NCI-H1436 (cell line): ENCODE measurements at places on chromosomes 12 and 14.

- no peak for DNase-seq
These were observed 2.1 kb downstream of the NTF3 start for GRCh38 chr12:5433845-5434646.

DNA sequence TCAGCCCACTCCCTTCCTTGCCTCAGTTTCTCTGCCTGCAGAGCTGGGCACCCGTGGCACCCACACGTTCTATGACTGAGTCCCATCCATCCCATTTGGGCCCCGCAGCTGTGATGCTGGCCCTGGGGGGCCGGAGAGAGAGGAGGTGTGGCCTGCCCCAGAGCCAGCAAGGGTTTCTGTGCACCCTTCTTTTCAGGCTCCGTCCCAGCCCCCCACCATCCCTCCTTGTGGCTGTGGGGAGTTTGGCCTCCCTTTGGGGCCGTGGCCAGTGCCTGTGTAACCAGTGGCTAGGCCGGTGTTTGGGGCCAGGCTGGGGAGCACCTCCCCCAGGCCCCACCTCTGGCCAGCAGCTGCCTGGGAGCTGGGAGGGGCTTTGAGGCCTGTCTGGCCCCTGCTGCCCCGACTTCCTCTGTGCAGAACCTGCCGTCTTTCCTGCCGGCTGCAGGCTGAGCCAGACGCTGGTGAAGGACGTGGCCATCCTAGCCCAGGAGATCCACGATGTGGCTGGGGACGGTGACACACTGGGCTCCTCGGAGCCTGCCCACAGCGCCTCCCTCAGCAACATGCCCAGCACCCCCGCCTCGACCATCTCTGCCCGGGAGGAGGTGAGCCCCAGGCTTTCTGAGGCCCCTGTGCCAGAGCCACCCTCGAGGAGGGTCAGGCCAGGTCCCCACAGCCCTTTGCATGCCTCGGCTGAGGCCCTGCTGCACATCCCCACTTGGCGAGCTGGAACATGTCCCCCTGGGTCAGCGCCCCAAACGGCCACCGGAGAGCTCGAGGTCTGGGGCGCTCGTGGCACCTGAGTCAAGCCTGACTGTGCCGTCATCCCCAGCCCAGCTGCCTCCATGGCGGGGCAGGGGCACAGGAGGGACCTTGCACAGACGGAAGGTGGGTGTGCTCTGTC lies 27.7 kb downstream of the CEP170B start:
- no peak for DNase-seq

DNA sequence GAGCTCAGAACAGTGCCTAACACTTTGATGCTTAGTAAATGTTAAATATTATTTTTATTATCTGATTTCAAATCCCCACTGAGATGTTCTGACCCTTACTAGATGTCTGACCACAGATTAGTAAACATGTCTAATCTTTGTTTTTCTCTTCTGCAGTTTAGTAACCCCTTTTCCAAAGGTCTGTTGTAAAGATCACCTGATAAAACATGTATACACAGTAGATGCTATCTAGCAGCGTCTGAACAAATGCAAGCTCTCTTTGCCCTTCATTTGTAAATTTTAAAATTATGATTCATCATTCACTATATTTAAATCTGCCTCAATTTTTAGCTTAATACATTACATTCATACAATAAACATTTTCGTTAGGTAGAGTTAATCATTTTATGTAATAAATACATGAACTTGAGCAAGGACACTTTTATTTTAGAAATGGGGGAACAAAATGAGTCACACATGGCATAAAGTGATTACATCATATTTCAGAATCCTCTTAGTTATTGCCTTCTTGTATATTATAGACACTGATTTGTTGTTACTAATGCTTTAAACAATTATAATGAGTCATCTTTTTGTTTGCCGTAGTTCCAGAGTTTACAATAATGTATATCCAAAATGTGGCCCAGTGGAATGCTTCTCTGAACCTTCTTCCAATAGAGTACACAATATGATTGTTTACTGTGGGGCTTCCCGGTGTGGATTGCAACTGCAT lies 1.7 kb upstream of the OR4K5 start:
- DNase-seq: no peak

DNA sequence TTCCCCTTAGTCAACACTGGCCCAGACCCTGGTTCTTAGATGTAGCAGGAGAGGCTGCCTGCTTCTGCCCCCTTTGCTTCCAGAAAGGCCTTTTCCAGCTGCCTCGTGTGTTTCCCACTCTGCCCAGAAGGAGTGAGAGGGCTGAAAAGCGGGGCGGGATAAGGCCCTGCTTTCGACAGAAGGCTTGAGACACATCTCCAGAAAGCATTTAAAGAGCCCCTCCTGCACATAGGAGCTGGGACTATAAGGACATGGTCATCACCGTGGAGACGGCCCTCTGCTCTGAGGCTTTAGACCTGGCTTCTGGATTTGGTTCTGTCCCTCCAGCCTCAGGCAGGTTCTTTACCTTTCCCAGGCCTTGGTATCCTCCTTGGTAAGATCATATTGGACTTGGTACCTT lies 11.9 kb downstream of the CALM1 start:
- no peak for DNase-seq

DNA sequence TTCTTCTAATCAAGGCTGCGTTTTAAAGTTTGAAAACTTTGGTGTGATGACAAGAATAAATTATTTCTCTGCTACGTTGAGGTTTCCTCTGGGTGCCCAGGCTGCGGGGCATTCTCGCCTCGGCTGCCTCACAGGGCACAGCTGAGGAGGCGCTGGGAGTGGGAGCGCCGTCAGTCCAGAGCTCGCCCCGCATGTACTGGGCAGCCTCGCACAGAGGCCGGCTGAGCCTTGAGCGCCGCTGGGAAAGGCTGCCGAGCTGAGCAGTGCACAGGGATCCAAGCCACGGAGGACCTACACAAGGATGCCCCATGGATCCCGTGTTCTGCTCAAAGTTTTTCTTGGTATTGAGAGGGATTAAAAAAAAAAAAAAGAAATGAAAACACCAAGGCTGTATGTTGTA lies 11.6 kb downstream of the RFX4 start:
- no peak for DNase-seq

- DNase-seq: no peak
These were observed 41.0 kb upstream of the PYGL start for GRCh38 chr14:50985124-50985858.

GRCh38 chr12:105748806-105749600 lies 389.8 kb downstream of the NUAK1 start:
- no peak for DNase-seq

DNA sequence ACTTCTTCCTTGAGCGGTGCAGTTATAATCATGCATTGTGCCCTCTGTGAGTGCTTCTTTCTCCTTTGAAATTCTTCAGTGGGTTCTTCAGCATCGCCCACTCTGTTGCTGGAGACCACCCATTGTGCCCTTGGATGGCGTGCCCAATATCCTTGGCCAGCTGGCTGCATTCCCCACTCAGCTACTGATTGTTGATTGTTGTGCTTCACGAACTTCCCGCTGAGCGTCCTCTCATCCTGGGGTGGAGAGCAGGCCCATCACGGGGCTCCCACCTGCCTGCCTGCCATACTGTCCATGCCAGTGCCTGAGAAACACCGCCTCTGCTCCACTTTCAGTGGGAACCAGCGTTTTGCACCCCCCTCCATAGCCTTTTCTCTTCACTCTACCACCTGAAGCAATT lies 8.6 kb upstream of the SSTR1 start:
- no peak for DNase-seq

DNA sequence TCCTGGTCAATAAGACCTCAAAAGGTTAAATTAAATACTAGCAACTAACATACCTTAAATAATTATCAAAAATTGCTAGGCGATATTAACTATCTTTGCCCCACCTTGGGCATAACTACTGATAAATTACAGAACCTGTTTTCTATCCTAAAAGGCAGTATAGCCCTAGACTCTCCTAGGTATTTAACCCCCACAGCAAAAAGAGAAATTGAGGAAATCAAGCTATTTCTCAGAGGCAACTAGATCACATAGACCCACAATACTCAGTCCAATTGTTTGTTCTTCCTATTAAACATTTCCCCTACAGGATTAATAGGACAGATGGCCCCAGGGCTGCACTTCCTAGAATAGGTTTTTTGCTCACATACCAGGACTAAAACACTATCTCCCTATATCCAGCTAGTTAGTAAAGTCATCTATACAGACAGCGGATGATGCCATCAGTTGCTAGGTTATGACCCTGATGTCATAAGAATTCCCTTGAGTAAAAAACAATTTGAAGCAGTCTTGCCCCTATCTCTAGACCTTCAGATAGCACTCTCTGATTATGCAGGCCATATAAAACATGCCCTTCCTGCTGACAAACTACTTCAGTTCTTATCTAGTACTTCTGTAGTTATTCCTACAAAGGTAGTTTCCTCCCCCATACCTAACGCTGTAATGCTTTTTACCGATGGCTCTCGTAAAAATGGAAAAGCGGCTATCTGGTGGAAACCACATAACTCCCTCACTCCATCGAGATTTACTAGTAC lies 118.4 kb downstream of the PPHLN1 start:
- DNase-seq: no peak

DNA sequence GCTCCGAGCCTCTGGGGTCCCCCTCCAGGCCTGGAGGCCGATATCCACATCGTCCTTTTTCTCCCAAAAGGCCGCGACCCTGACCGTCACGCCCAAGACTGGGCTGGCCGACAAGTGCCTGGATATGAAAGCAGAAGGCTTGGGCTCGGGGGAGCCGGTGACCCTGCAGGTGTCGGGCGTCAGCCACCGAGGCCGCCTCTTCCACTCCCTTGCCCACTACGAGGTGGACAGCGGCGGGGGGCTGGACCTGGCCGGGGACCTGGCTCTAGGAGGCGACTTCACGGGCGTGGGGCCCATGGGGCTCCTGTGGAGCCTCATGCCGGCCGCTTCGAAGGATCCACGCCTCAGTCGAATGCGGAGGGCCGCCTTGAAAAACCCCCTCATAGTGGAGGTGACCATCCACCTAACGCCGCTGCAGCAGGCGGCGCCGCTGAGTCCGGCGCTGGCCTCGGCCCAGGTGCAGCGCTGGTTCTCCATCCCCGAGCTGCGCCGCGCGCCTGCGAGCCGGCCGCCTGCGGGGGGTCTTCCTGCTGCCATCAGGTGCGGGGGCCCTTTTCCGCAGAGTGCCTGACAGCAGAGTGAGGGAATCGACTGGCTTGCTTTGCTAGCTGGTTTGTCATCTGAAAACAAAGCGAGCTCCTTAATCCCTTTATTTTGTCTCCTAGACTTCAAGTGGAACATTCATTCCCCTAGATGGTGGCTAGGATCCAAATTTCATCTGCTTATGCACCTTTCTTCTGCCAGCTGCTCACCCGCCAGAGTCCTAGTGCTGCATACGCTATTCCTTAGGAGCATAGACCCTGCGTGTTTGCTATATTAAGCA lies 10.6 kb upstream of the DNAL1 start:
- no peak for DNase-seq

DNA sequence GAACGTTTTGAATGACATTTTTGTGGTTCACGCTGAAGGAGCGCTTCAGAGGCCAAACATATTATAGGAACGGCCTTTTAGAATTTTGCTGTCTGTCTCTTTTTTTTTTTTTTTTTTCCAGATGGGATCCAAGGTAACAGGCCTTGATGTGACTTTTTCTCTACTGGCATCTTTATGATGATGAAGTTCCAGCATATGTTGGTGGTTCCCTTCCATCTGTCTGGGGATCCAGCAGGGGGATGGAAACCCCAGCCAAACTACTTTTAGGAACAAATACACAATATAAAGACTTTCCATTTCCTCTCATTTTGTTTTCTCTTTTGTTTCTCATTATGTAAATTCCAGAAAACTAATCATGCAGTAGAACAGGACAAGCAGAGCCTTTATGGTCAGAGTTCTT lies 239.3 kb upstream of the PRICKLE1 start:
- DNase-seq: no peak

GRCh38 chr14:103984196-103984595 lies 41.9 kb upstream of the RD3L start:
- no peak for DNase-seq

DNA sequence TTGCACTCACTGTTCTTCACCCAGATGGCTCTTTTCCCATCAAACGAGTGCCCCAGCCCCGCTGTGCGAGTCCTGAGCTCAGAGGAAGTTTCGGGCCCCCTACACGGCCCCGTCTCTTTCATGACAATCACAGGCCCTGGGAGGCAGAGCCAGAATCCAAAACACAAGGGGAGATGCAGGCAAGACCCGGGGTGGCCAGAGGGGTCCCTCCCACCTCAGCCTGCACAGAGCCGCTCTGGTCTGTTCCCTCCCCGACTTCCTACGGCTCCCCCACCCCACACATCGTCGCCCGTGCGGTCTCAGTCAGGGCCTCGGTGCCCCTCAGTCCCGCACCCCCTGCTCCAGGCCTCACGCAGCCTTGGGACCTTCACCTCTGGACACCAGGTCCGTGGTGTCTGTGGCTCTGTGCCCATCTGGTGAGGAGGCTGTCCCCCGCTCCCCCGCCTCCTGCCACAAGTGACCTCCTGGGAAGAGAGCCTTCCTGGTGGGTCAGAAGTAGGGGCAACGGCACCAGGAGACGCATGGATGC lies 8.9 kb downstream of the GPR132 start:
- no peak for DNase-seq

DNA sequence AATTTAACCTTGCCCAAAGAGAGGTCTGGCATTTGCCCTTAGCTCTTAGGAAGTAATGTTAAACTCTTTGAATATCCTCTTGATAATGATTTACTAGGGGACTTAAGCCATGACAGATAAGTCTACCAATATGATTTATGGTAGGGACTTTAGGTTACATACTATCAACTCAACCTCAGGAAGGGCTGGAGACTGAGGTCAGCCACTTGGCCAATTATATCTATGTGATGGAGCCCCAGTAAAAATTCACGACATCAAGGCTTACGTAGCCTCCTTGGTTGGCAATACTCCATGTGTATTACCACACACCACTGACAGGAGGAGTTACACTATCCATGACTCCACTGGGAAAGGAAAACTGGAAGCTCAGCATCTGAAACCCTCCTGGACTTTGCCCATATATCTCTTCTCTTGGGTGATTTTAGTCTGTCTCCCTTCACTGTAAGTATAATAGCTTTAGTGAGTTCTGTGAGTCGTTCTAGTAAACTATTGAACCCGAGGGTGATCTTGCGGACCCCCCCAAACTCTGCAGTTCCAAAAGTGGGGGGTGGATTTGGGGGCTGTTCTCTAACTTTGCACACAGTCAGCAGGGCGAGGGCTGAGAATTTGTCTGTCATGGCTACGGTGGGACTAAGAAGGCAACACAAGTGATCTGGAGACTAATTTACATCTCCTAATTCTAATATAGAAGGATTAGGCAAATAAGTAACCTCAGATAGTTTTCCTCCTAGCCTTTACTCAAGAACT lies 62.3 kb downstream of the R3HDM2 start:
- no peak for DNase-seq

DNA sequence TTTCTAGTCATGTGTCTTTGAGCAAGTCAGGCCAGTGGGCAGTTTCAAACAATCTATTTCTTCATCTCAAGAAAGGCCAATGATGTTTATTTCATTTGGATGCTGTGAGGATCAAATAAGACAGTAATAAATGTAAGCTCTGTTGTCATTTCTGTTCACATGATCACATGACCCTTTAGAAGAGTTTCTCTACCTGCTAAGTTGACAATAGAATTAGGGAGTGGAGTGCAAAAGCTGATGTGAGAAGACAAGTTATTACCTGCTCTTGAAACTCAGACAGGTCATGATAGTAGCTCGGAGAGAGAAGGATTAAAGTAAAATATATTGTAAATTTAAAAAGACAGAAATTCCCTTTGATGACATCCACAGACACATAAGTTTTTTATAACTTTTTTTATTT lies 37.3 kb upstream of the DCN start:
- DNase-seq: no peak

GRCh38 chr12:100897240-100897639 lies 102.7 kb downstream of the ANO4 start:
- no peak for DNase-seq

- no peak for DNase-seq
These were observed 73.9 kb downstream of the ARMH4 start for GRCh38 chr14:58078068-58078467.

- no peak for DNase-seq
These were observed 3.6 kb downstream of the CMKLR1 start for GRCh38 chr12:108335349-108336119.

- no peak for DNase-seq
These were observed 39.7 kb downstream of the PSMA6 start for GRCh38 chr14:35331605-35332516.
